T-cell (primary cell): ENCODE measurements at places on chromosomes 1 and 21. TPM values are rescaled to one million over a fixed set of nuclear protein-coding genes. Genes with fewer than 3 reads are reported as not detected.

The ARHGEF10L gene
- 0.12 TPM for total RNA-seq

The TENT5C gene
- total RNA-seq, result 7.6 TPM

The ABCG1 gene
- total RNA-seq, result 5.7 TPM

The SNRNP40 gene
- 53.9 TPM for total RNA-seq

The S100A9 gene
- total RNA-seq, result 1.6 TPM

- no peaks in the 10 kb centered on the region for H3K36me3 ChIP-seq
- peaks cover 19% of the 10 kb centered on the region for H3K4me1 ChIP-seq
- peak; percentile 36 for DNase-seq
- no peak overlapping the region for H3K4me3 ChIP-seq
- H3K27me3 ChIP-seq, result peaks cover 17% of the 10 kb centered on the region
- H3K27ac ChIP-seq, result no peak overlapping the region
Observed at GRCh38 chr1:183416850-183417771, 1.1 kb downstream of the NMNAT2 start.

- H3K4me1 ChIP-seq, result peaks cover 17% of the 10 kb centered on the region
- no peaks in the 10 kb centered on the region for H3K36me3 ChIP-seq
- no peak for DNase-seq
Observed at GRCh38 chr1:158335213-158335532, 3.8 kb upstream of the CD1B start.

DNA sequence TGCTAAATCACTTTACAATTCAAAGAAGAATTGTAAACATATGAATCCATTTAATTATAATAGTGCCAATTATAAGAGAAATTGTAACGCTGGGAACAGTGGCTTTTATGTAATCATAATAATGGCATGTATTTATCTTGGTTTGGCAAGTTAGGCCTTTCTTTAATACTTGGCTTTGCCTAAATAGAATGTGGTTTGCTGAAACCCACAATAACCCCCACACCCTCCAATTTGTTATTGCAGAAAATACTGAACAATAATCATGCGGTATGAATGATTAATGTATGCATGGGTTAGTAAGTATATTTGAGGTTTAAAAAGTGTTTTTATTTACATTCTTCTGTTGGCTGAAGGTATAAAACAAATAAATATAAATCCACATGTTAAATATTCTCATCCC lies 138.2 kb downstream of the NFIA start:
- no peaks in the 10 kb centered on the region for H3K4me1 ChIP-seq
- no peaks in the 10 kb centered on the region for H3K27me3 ChIP-seq
- DNase-seq, result no peak
- H3K36me3 ChIP-seq, result no peaks in the 10 kb centered on the region
- H3K4me3 ChIP-seq, result no peak overlapping the region
- H3K27ac ChIP-seq, result no peak overlapping the region

GRCh38 chr1:216924732-216925131 lies 201.5 kb upstream of the ESRRG start:
- H3K4me1 ChIP-seq, result no peaks in the 10 kb centered on the region
- no peak overlapping the region for H3K4me3 ChIP-seq
- H3K27ac ChIP-seq, result no peak overlapping the region
- H3K27me3 ChIP-seq, result no peaks in the 10 kb centered on the region
- no peaks in the 10 kb centered on the region for H3K36me3 ChIP-seq
- DNase-seq, result no peak

- H3K27me3 ChIP-seq, result no peaks in the 10 kb centered on the region
- no peaks in the 10 kb centered on the region for H3K36me3 ChIP-seq
- no peak overlapping the region for H3K27ac ChIP-seq
Observed at GRCh38 chr1:53947172-53947907, 1.2 kb downstream of the LRRC42 start.

- H3K4me3 ChIP-seq, result no peak overlapping the region
- H3K4me1 ChIP-seq, result no peaks in the 10 kb centered on the region
- DNase-seq, result no peak
- no peaks in the 10 kb centered on the region for H3K36me3 ChIP-seq
- H3K27ac ChIP-seq, result no peak overlapping the region
Observed at GRCh38 chr1:59672851-59673572, 141.7 kb upstream of the HOOK1 start.

- H3K27me3 ChIP-seq, result no peaks in the 10 kb centered on the region
- peak overlapping the region; percentile 48 for H3K27ac ChIP-seq
- peaks cover 77% of the 10 kb centered on the region for H3K4me1 ChIP-seq
- peak overlapping the region; percentile 2 for H3K4me3 ChIP-seq
Observed at GRCh38 chr1:12477936-12478611, 139.9 kb downstream of the DHRS3 start.

- no peaks in the 10 kb centered on the region for H3K4me1 ChIP-seq
- no peaks in the 10 kb centered on the region for H3K36me3 ChIP-seq
- peaks cover 21% of the 10 kb centered on the region for H3K27me3 ChIP-seq
- no peak for DNase-seq
- no peak overlapping the region for H3K27ac ChIP-seq
Observed at GRCh38 chr1:204274446-204274845, 60.7 kb upstream of the GOLT1A start.

- H3K27ac ChIP-seq, result no peak overlapping the region
- H3K4me3 ChIP-seq, result no peak overlapping the region
- H3K4me1 ChIP-seq, result no peaks in the 10 kb centered on the region
- H3K27me3 ChIP-seq, result no peaks in the 10 kb centered on the region
Observed at GRCh38 chr1:55382806-55383305, 167.7 kb upstream of the USP24 start.

GRCh38 chr1:186202271-186202764 lies 172.7 kb downstream of the TPR start:
- no peak for DNase-seq
- no peak overlapping the region for H3K4me3 ChIP-seq
- no peaks in the 10 kb centered on the region for H3K4me1 ChIP-seq
- no peaks in the 10 kb centered on the region for H3K36me3 ChIP-seq

DNA sequence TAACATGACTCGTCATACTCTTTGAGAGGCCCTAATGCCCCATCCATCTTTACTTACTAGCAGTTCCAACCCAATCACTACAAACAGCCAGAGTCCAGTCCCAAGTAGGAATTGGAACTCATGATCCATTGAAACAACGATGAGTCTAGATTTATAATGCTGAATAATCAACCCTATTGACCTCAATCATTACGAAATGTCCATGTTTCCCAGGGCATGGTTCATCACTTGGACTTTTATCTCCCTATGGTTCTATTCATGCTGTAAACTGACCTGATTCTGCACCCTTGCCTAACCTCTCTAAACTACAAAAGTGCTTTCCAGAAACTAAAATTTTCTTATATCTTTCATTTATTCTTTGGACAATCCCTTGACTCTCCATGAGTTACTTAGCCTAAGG lies 840.0 kb upstream of the B3GALT2 start:
- no peak for DNase-seq
- H3K27me3 ChIP-seq, result no peaks in the 10 kb centered on the region
- no peak overlapping the region for H3K27ac ChIP-seq
